ENCODE measurements at places on chromosomes 4 and X. TPM values are rescaled to one million over a fixed set of nuclear protein-coding genes. Genes with fewer than 3 reads are reported as not detected.

Gene SERTM2
- total RNA-seq, result not detected

DNA sequence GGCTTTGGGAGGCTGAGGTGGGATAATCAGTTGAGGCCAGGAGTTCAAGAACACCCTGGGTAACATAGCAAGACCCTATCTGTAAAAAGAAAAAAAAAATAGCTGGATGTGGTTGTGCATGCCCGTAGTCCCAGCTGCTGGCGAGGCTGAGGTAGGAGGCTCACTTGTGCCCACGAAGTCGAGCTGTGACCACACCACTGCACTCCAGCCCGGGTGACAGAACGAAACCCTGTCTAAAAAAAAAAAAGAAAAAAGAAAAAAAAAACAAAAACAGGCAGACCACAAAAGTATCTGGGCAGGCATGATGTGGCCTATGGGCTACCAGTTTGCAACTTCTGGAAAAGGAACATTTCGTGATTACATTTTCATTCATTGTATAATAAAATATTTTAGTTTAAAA lies 38.1 kb upstream of the RASGEF1B start:
- no peak for DNase-seq

DNA sequence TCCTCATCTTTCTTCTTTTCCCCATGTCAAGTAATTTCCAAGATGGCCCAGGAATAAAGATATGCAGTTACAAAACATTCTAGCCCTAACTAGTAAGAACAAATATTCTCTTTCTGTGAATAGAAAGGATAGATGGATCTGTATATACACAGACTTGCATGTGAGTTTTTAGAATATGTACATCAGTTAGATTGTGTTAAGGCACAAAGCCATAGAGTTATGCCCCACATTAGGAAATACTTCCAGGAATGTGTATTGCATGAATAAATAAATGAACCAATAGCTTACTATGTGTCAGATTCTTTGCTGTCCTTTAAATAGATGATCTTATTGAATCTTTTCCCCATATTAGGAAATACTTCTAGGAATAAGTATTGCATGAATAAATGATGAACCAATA lies 46.0 kb upstream of the TMPRSS11E start:
- DNase-seq, result no peak

DNA sequence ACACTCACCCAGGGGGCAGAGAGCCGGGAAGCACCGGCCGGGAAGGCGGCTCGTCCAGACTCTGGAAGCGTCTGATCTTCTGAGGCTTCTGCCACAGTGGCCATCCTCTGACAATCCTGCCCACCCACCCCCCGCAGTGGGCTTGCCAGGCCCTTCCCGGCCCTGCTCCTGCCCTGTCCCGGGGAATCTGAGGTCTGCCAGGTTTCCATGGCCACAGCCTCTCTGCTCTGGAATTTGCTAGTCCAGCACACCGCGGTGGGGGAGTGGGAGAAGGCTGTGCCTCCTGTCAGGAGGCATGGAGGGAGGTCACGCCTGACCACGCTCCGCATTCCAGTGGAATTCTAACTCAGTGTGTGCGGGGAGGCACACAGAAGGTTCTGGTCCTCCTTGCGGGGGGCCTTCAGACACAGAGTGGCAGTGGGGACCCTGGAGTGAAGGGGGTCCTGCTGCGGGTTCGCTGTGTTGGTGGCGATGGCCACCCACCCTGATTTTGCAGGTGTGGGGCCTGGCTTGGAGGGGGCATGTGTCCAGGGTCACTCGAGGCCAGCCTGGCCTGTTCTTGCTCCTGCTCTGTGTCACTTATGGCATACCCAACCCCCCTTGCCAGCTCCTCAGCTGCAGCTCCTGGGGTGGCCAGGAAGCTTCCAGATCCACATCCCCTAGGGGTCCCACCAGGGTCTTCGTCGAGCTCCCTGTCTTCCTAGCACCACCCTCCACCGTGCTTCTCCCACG lies 55.6 kb upstream of the ADRA2C start:
- DNase-seq, result peak; percentile 34

- no peak for DNase-seq
Measured at GRCh38 chrX:104659005-104659744, 93.2 kb downstream of the IL1RAPL2 start.

DNA sequence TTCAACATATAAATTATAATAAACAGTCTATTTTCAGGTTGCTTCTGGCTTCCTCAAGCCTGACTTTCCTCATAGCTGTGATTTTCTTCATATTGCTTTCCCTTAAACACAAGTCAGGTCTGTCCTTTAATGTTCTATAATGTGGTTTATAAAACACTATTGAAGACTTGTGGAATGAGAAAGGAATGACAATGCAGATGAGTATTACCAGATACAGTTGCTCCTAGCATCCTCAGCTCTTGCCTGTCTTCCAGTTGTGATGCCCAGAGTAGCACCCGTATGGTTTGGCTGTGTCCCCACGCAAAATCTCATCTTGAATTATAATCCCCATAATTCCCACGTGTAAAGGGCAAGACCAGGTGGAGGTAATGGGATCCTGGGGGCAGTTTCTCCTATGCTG lies 265.7 kb upstream of the BOD1L1 start:
- DNase-seq, result no peak

DNA sequence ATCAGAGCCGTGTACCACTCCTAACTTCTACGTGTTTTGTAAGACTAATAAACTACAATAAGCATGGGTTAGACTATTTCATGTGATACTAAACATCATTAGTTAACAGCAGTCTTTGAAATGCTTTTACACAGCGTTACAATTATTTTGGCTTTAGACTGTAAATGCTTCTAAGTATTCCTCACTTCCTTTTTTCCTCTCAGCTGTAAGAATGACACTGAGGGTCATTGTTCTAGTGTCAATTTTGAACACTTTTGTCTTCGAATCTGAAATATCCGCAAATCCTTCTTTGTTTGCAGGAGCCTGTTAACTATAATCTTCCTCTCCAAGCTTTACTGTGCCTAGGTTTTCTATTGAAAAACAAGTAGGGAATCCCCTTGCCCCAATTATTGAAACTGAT lies 1.5 kb downstream of the ABCE1 start:
- peak; percentile 1 for DNase-seq

DNA sequence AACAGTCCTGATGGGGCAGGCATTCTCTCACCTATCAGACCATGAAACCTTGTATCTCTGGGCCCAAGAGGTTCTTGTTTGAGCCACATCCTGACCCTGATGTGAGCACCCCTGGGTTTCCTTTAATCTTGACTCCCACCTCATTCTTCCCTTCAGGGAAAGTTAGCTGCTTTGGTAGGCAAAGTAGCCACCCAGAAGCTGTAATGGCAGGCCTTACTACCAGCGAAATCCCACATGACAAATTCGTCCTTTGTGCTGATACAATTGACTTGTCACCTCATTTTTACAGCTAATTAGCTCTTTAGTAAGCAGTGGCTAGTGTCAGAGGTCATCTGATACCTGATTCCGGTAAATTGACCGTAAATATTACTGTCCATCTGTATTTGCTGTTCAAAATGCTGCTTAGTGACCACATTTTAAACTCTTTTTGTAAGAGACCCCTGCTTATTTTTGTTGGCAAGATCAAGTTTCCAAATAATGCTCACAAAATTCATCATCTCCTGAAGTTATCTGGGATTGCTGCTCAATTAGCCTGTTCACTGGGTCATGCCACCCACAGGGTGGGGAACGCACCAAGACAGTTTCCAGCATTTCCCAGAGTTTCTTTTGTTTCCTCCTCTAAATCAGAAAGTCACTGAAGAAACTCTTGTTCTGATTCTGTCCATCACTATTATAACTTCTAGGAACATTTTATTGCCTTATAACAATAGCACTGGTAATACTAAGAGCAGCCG lies 329.7 kb downstream of the GPAT3 start:
- DNase-seq, result no peak

DNA sequence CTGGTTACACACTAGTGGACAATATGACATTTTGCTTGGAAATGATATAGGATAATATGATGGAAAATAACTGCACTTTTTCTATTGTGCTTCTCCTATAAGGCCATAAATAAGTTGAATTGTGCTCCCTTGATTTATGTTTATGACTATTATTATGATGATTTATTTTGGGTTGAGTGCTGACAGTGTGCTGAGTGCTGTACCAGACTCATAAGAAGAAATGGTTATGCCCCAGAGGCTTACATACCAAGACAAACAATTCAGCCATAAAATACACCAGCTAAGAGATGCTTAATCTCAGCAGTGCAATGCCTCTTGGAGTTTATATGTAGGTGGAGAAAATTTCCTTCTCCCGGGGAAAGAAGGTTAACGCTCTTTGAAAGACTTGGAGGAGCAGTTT lies 199.8 kb upstream of the NOCT start:
- DNase-seq, result no peak

Gene TCEAL5
- total RNA-seq, result not detected

Gene AKAP4
- total RNA-seq, result not detected

Gene PWWP3B
- not detected for total RNA-seq

DNA sequence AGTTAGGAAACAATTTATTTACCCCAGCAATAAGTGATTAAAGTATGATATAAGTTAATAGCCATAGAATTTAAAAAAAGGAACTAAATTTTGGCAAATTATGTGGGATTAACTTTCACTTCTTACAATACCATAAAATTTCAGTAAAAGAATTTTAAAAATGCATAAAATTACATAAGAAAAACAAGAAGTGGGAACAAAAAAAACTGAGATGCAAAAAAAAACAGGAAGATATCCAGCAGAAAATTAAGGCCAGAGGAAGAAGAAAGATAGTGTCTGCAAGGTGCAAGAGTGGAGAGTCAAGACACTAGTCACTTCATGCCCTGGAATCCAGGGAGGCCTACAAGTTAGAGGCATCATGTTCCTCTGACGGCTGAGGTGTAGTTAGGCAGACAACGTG lies 184.2 kb downstream of the GASK1B start:
- DNase-seq, result no peak

Gene RTL3
- not detected for total RNA-seq

- DNase-seq, result no peak
Measured at GRCh38 chr4:15848191-15848842, 70.2 kb downstream of the CD38 start.

- DNase-seq, result no peak
Measured at GRCh38 chr4:164345756-164346155, 408.2 kb upstream of the SMIM31 start.

GRCh38 chr4:78862314-78862737 lies 76.9 kb downstream of the PAQR3 start:
- no peak for DNase-seq

GRCh38 chr4:60885011-60885410 lies 315.1 kb upstream of the ADGRL3 start:
- no peak for DNase-seq

DNA sequence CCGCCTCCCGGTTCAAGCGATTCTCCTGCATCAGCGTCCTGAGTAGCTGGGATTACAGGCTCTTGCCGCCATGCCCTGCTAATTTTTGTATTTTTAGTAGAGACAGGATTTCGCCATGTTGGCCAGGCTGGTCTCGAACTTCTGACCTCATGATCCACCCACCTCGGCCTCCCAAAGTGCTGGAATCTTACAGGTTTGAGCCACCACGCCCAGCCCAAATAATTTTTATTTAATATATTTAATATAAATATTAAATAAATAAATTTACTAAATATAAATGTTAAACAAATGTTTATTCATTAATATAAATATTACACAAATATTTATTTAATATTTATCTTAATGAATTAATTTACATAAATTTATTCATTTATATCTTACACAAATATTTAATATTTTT lies 120.2 kb downstream of the SHOX start:
- DNase-seq, result no peak

- DNase-seq, result no peak
Measured at GRCh38 chr4:168475745-168476144, 4.5 kb downstream of the DDX60L start.

DNA sequence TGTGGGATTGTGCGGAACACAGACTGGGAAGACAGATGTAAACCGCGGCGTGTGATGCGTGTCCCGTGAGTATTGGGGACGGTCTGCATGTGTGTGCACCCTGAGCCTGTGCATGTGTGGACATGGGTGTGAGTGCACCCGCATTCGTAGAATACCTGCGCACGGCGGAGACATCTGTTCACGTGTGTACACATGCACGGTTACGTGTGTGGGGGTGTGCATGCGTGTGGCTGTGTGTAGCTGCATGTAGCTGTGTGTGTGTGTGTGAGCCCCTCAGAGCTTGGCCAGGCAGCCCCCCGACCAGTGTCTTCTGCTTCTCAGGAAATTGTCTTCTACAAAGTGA lies 19.6 kb downstream of the ATP5ME start:
- DNase-seq, result no peak

Gene F11
- not detected for total RNA-seq

Gene SHROOM4
- total RNA-seq, result not detected

DNA sequence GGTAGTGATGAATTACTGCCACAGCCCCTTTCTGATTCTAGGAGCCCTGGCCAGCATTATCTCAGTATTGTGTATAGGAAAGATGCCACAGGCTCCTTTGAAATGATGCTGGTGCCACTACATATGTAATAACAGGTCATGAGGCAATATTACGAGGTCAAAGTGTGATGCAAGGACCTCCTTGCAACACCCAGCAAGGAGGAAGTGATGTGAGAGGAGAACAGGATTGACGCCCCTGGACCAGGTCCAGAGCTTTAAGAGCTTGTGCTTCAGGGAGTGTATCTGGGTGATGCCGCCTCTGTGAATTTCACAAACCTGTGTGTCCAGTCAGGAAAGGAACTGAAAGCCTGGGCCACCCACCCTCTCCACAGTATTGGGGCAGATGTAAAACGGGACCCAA lies 261.8 kb downstream of the MID1IP1 start:
- DNase-seq, result no peak

DNA sequence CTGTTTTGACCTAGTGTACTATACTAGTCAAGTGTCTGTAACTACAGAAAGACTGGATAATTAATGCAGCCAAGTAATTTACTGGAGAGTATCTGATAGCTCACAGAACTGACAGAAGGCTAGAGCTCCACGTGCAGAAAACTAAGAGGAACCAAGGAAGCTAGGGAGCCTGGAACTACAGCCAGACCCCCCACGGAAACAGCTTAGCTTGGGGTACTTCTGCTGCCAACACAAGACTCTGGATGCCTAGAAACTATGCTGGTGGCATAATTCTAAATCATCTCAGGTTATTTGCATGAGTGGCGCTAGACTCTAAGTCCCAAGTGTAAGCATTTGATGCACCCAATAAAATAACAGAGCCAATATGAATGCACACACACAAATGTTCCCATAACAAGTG lies 26.5 kb downstream of the HUWE1 start:
- no peak for DNase-seq

Gene GYG2
- 7.2 TPM for total RNA-seq

- DNase-seq, result peak; percentile 47
Measured at GRCh38 chr4:163548481-163549243, 54.2 kb downstream of the TMA16 start.

Gene MAGEA6
- total RNA-seq, result 78.3 TPM

- DNase-seq, result peak; percentile 70
Measured at GRCh38 chr4:125891597-125892258, 577.0 kb downstream of the FAT4 start.

Gene MGAT4D
- total RNA-seq, result not detected

Data from A172 (cell line).